Sigmoid colon (tissue), 7 donors: ENCODE measurements at places on chromosomes 12 and 14. TPM values are rescaled to one million over a fixed set of nuclear protein-coding genes. Genes with fewer than 3 reads are reported as not detected.

The OSGEP gene
- total RNA-seq, result 60.1 TPM

The SLC25A47 gene
- total RNA-seq, result not detected

The PMCH gene
- not detected for total RNA-seq

- H3K27ac ChIP-seq, result no peak overlapping the region
- no peaks in the 10 kb centered on the region for H3K36me3 ChIP-seq
- H3K4me1 ChIP-seq, result peaks cover 55% of the 10 kb centered on the region
- peak overlapping the region; percentile 36 for H3K4me3 ChIP-seq
Measured at GRCh38 chr14:99273766-99274345, 1.9 kb upstream of the BCL11B start.

DNA sequence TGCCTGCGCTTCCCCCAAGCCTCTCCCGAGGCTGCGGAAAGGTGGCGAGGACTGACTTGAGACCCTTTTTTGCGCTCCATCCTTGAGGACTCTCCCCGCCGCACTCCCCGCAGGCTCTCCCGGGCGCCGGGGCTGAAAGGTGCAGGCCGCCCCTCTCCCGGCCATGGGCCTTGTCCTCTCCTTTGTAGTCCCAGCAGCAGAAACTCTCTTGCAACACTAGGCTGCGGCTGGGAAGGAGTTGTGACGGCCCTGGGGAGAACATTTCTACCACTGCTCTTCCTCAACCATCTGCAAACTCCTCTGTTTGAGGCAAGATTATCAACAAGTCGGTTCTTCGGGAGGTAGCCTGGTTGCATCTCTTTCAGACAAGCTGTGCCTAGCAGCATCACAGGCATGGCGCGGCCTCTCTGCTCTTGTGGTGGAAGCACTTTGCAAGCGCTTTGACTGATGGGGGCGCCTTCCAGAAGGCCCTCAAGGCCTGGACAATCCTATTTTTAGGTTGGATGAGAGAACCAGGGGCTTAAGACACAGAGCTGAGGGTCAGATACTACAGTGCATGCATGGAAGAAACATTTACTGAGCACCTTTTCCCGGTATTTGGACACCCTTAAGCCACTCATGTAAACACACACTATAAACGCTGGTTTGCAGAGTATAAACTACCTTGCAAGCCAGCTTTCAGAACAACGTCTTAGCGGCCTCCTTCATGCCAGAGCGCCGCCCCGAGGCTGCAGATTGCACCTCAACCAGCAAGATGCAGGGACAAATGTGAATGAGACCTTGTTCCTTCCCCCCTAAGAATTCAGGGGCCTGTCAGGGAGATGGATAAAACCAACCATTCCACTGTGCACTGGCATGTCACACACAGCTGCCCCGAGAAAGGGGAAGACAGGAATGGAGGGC lies 1.2 kb upstream of the PRIMA1 start:
- H3K4me1 ChIP-seq, result peaks cover 30% of the 10 kb centered on the region
- H3K27ac ChIP-seq, result peak overlapping the region; percentile 89
- no peaks in the 10 kb centered on the region for H3K36me3 ChIP-seq
- H3K27me3 ChIP-seq, result no peaks in the 10 kb centered on the region
- H3K4me3 ChIP-seq, result peak overlapping the region; percentile 80
- peak; percentile 76 for DNase-seq

- DNase-seq, result peak; percentile 91
- H3K36me3 ChIP-seq, result no peaks in the 10 kb centered on the region
- peaks cover 45% of the 10 kb centered on the region for H3K4me1 ChIP-seq
- H3K27ac ChIP-seq, result peak overlapping the region; percentile 86
Measured at GRCh38 chr12:6392504-6392903, 8.5 kb downstream of the LTBR start.

DNA sequence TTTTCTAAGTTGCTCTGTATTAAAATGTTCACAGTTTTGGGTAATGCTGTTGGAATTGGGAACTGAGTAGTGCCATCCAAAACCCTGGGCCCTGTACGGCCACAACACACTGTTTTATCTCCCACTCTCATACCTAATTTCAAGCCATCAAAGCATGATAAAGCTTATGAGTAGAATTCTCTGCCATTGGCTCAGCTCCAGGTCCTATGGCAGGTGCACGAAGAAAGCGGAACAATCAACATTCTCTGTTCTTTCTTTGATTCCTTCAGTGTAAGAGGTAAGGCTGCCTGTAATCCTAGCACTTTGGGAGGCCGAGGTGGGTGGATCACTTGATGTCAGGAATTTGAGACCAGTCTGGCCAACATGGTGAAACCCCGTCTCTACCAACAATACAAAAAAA lies 394.9 kb downstream of the CCDC91 start:
- no peak overlapping the region for H3K4me3 ChIP-seq
- H3K27me3 ChIP-seq, result no peaks in the 10 kb centered on the region
- H3K36me3 ChIP-seq, result no peaks in the 10 kb centered on the region
- no peak for DNase-seq
- no peak overlapping the region for H3K27ac ChIP-seq

GRCh38 chr12:51867796-51868428 lies 19.4 kb upstream of the FIGNL2 start:
- H3K27me3 ChIP-seq, result peaks cover 77% of the 10 kb centered on the region
- no peaks in the 10 kb centered on the region for H3K4me1 ChIP-seq
- no peaks in the 10 kb centered on the region for H3K36me3 ChIP-seq
- no peak overlapping the region for H3K4me3 ChIP-seq

- peak overlapping the region; percentile 17 for H3K27ac ChIP-seq
- no peak overlapping the region for H3K4me3 ChIP-seq
- H3K4me1 ChIP-seq, result no peaks in the 10 kb centered on the region
- no peaks in the 10 kb centered on the region for H3K27me3 ChIP-seq
- no peaks in the 10 kb centered on the region for H3K36me3 ChIP-seq
- no peak for DNase-seq
Measured at GRCh38 chr12:63949902-63950301, 105.4 kb downstream of the SRGAP1 start.

- H3K4me3 ChIP-seq, result no peak overlapping the region
- no peaks in the 10 kb centered on the region for H3K36me3 ChIP-seq
- no peak for DNase-seq
- peaks cover 12% of the 10 kb centered on the region for H3K4me1 ChIP-seq
- peaks cover 43% of the 10 kb centered on the region for H3K27me3 ChIP-seq
Measured at GRCh38 chr12:102964872-102965271, 7.4 kb downstream of the ASCL1 start.

- H3K36me3 ChIP-seq, result no peaks in the 10 kb centered on the region
- H3K4me3 ChIP-seq, result no peak overlapping the region
- no peak overlapping the region for H3K27ac ChIP-seq
- no peaks in the 10 kb centered on the region for H3K27me3 ChIP-seq
- H3K4me1 ChIP-seq, result peaks cover 13% of the 10 kb centered on the region
Measured at GRCh38 chr12:105420659-105421240, 90.3 kb downstream of the C12orf75 start.

GRCh38 chr14:94560751-94561655 lies at the start of gene SERPINA4:
Gene SERPINA4 (plus strand): TSS chr14:94561442. CDS start chr14:94563483, 2,041 bp downstream.
- H3K4me3 ChIP-seq, result no peak within 1 kb of the TSS
- H3K4me1 ChIP-seq, result no peaks in the 10 kb centered on the region
- no peaks in the 10 kb centered on the region for H3K27me3 ChIP-seq
- H3K27ac ChIP-seq, result no peak within 1 kb of the TSS
- DNase-seq, result no peak

DNA sequence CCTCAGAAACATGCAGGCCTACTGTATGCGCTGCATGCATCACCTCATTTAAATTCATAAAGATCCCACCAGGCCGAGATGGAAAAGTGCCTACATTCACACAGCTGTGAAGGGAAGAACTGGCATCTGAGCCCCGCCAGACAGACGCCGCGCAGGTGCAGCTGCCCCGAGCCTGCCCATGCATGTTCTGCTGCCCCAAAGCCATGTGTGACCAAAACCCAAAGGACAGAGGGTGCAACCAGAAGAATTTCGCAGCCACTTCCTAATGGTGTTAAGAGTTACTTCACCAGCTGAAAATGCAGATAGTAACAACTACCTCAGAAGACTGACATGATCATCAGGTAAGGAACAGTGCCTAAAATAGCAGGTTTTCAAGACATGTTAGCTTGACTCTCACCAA lies 13.5 kb upstream of the KRT8 start:
- H3K36me3 ChIP-seq, result no peaks in the 10 kb centered on the region
- no peaks in the 10 kb centered on the region for H3K4me1 ChIP-seq
- no peak overlapping the region for H3K4me3 ChIP-seq
- H3K27ac ChIP-seq, result no peak overlapping the region

DNA sequence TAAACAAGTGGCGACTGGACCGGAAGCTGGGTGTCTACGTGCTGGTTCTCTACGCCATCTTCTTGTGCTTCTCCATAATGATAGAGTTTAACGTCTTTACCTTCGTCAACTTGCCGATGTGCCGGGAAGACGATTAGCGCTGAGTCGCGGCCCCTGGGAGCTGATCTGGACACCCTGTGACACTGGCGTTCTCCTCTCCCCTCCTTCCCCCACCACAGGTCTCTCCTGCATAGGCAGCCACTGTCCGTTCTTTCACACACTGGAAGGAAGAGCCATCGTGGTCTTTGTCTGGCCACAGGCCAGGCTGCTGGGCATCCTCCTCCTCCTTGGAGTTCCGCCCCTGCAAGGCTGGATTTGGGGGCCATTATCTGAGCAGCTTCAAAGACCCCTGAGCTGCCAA lies 20.1 kb upstream of the RIN3 start:
- no peaks in the 10 kb centered on the region for H3K4me1 ChIP-seq
- no peaks in the 10 kb centered on the region for H3K27me3 ChIP-seq
- H3K4me3 ChIP-seq, result no peak overlapping the region
- no peak overlapping the region for H3K27ac ChIP-seq

DNA sequence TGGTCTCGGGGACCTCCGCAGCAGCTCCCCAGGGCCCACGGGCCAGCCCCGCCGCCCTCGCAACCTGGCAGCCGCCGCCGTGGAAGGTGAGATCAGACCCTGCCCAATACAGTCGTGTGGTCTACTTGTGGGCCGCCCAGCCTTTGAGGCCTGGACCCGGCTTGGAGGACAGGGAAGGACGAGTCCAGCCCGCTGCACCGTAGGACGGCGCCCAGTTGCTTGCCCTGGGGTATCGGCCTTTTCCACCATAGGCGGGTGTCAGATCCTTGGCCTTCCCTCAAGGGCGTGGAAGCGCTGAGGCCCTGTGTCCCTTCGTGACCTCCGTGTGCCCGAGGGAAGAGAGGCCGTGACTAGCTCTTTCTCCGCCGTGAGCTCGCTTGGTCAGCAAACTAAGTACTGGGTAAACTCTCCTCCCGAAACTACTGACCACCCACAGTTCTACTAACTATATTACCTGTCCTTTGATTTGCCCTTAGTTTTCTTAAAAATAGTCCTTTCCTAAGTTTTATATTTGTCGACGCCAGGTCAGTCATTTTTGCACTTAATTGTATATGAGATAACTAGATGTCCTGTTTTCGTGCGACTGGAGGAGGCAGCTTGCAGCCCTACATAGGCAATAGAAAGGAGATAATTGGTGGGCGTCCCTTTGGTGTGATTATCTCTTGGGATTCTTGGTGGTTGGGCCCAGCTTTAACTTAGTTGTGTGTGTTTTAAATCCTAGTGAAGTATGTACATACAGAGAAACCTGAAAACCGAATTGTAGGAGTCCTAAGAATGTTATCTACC lies 757 bp downstream of the SLC25A3 start:
- peak overlapping the region; percentile 76 for H3K4me3 ChIP-seq
- H3K27me3 ChIP-seq, result no peaks in the 10 kb centered on the region
- H3K4me1 ChIP-seq, result peaks cover 26% of the 10 kb centered on the region
- peak overlapping the region; percentile 95 for H3K27ac ChIP-seq
- H3K36me3 ChIP-seq, result peaks cover 18% of the 10 kb centered on the region

DNA sequence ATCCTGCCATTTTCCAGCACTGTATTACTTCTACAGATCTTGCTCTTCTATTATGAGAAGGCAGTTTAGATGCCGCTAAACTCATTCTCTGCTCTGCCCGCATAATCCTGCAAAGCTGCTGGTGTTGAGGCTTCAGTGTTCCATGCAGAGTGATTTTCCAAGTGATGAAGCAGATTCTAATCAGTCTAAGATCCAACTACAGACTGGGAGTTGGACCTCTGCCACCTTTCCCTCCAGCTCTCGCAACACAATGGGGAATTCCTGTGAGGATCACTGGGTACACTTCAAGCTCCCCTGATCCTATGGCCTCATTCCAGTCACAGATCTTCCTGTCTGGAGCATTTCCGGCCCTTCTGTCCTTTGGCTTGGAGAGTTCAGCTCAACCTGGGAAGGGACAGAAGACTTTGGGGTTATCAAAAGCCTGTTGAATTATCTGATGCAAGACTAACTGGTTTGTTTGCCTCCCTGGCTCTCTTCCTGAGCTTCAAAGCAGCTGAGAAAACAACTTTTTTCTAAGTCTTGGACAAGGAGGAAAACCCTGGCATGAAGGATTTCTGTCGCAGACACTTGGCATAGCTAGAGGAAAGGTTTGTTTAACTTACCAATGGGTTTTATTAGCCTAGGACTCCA lies 333.9 kb downstream of the ZFP36L1 start:
- H3K36me3 ChIP-seq, result no peaks in the 10 kb centered on the region
- no peaks in the 10 kb centered on the region for H3K4me1 ChIP-seq
- H3K27me3 ChIP-seq, result no peaks in the 10 kb centered on the region
- peak; percentile 77 for DNase-seq
- H3K4me3 ChIP-seq, result no peak overlapping the region

DNA sequence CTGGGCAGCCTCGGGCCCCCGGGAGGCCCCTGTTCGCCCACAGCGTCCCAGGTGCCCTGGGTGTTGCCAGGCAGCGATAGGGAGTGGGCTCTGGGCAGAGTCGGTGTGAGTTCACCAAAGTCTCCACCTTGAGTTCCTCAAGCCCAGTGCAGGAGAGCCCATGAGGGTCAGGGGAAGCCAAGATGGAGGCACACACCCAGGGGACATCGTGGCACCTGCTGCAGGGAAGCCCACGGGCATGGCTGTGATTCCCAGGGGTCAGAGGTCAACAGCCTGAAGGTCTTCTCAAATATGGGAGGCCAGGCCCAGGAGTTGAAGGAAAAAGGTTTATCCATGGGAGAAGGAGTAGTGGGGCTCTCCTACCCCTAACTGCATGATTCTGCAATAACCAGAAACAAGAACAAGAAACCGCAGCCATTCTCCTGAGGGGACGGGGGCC lies 148.8 kb downstream of the ADGRD1 start:
- no peak overlapping the region for H3K27ac ChIP-seq
- H3K36me3 ChIP-seq, result no peaks in the 10 kb centered on the region
- no peak overlapping the region for H3K4me3 ChIP-seq
- peak; percentile 48 for DNase-seq

- no peak overlapping the region for H3K4me3 ChIP-seq
- no peaks in the 10 kb centered on the region for H3K36me3 ChIP-seq
- H3K4me1 ChIP-seq, result no peaks in the 10 kb centered on the region
- no peak overlapping the region for H3K27ac ChIP-seq
- DNase-seq, result no peak
Measured at GRCh38 chr12:42128888-42129287, 15.8 kb downstream of the GXYLT1 start.
